ENCODE measurements at places on chromosomes 12 and 14. TPM values are rescaled to one million over a fixed set of nuclear protein-coding genes. Genes with fewer than 3 reads are reported as not detected.

The ADAMTS20 gene
- total RNA-seq: not detected

The HSPB8 gene
- 2.8 TPM for total RNA-seq

The TRIM9 gene
- not detected for total RNA-seq

The LTBR gene
- 47.9 TPM for total RNA-seq

The ITPK1 gene
- 9.6 TPM for total RNA-seq

The BCDIN3D gene
- total RNA-seq: 1.8 TPM

The GZMB gene
- not detected for total RNA-seq

The SLC17A8 gene
- total RNA-seq: not detected

The GAS2L3 gene
- total RNA-seq: 21.3 TPM

The SVOP gene
- total RNA-seq: not detected

The NFATC4 gene
- total RNA-seq: 1.0 TPM

The GNB3 gene
- 0.25 TPM for total RNA-seq

The SPIC gene
- not detected for total RNA-seq

The EFS gene
- total RNA-seq: not detected

The SERPINA9 gene
- total RNA-seq: not detected

The NEK9 gene
- 29.5 TPM for total RNA-seq

The FAM222A gene
- 0.26 TPM for total RNA-seq

The PMEL gene
- 0.63 TPM for total RNA-seq

The DHRS2 gene
- 1.7 TPM for total RNA-seq

The CORO1C gene
- total RNA-seq: 213 TPM

The TDP1 gene
- total RNA-seq: 14.9 TPM

The BEST3 gene
- 0.25 TPM for total RNA-seq

The CELA1 gene
- not detected for total RNA-seq

The SMOC1 gene
- total RNA-seq: 0.90 TPM

The GSG1 gene
- total RNA-seq: not detected

The PPP2R3C gene
- total RNA-seq: 40.3 TPM

Measured in dermis microvascular lymphatic vessel endothelial cell (primary cell).